ENCODE measurements at places on chromosomes 12 and 14.
A peak's percentile ranks its signal among the peaks of the same experiment; 100 is the strongest.

- DNase-seq = no peak
These were observed 93.4 kb downstream of the ADGRD1 start for GRCh38 chr12:131046813-131047788.

DNA sequence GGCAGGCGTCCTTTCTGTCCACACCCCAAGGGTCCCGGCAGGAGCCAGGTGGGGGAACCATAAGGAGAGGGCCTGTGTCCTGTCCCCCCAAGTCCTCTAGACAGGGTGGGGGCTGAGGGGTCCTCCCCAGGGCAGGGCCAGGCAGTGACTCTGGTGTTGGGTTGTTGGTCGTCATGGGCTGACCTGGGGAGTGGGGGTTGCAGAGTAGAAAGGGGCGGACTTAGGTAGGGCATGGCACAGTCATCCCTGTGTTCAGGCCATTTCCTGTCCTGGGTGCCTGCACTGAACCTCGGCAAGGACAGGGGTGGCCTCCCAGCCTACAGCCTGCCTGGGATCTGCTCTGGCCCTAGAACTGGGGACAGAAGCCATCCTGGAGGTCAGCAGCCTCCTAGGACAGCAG lies 356.2 kb downstream of the TMEM121 start:
- DNase-seq = no peak

DNA sequence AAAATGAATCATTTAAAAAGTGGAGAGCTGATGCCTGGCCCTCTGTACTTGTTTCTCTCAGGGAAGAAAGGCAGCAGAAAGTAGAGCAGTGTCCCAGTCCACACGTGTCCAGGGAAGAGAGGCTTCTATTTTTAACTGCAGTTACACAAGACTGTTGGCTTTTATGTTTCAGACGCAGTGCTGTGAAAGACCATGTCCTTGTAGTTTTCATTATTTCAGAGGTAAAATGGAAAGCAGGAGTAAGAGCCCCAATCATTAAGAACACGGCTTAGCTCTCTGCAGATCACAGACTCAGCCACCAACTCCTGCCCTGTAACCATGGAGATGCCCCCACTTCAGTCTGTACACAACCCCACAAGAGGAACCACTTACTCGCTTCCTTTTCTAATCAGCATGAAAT lies 336.3 kb downstream of the DAD1 start:
- DNase-seq = no peak

DNA sequence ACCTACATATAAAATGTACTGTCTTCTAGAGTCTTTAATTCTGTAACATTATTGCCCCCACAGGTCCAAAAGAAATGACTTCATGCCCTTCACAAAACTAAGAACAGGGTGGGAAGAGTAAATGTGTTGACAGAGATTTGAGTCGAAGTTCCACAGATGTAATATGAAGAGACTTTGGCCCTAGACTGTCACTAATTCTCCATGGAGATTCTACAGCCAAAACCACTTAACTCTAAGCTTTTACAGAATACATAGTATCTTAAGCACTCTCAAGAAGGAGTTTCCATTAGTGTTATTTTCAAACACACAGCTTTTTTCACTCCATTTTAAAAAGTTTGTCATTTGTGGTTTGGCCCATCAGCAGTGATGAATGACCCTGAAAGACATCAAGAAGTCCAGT lies 56.3 kb downstream of the ABCC9 start:
- no peak for DNase-seq

- DNase-seq = no peak
These were observed 1.6 kb upstream of the CDKN1B start for GRCh38 chr12:12715459-12716150.

DNA sequence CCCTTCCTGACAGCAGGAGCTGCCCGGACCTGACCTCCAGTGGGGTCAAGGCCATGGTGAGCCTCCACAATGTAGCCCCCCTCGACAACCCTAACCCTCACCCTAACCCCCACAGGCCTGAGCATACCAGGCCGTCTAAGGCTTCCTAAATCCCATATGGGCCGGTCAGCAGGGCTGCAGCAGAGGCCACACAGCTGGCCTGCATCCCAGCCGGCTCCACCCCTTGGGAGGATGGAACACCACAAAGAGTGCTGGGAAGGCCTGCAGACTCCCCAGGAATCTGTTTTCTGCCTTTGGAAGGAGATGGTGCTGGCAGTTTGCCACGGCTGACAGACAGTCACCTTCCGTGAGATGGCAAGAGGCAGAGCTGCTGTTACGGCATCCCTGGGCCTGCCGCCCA lies 2.8 kb downstream of the TMEM179 start:
- no peak for DNase-seq

DNA sequence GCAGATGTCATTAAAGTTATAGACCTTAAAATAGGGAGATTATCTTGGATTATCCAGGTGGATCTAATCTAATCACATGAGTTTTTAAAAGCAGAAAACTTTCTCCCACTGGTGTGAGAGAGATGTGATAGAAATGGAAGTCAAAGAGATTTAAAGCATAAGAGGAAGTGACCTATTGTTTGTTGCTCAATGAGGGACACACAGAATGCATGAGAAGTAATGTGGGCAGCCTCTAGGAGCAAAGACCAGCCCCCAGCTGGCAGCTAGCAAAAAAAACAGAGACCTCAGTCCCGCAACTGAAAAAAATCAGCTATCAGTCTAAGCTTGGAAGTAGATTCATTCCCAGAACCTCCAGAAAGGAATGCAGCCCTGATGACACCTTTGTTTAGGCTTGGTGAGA lies 24.6 kb upstream of the ANP32D start:
- DNase-seq = no peak

DNA sequence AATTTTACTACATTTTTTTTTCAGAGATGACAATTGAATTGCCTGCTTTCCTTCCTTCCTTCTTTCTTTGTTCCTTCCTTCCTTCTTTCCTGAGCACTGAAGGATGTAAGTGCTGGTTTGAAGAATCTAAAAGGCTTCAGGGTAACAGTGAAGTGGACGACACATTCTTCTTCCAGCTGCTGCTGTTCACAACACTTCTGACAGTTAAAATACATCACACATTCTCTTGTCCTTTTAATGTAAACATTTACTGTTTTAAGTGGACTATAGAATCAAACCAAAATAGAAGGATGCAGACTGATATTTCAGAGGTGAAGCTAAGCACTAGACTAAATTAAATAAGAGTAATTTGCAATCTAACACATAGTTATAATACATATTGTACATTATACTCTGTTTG lies 151.5 kb downstream of the MSRB3 start:
- no peak for DNase-seq

GRCh38 chr12:3367750-3368444 lies 123.1 kb upstream of the PRMT8 start:
- no peak for DNase-seq

DNA sequence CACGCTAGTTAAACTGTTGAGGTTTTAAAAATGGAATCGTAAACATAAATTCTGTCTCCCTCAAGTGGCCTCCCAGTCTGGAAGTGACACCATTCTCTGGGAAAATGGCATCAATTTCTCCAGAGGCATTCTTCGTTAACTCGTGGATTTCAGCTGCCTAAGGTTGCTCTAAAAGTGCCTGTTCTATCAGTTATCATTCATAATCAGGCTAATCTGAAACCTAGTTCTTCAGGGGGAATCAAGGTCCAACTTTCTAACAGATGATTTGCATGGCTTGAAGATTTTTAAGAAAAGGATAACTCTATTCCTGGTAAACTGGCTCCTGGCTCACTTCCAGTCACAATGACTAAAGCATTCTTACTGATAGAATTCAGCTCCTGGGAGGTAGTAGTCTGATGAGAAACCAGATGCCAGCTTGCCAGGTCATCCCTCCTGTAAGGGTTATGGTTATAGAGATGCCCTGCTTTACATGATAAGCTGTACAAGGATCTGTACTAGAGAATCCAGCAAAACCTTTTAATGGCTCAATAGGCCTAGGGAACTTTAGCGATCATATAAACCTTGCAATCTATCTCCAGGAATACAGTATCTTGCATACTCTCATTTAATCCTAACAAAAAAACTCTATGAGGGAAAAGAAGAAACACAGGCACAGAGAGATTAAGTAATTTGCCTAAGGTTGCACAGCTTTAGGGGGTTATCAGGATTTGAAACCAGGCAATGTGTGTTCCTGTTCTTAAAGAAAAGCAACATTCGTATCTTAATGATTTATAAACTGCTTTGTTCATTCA lies 1.5 kb downstream of the L3HYPDH start:
- DNase-seq = peak; percentile 4

Data from GOT3 (cell line).